ENCODE measurements at places on chromosomes 1 and 21.

- DNase-seq, result peak; percentile 56
Observed at GRCh38 chr1:89635825-89636815, 3.2 kb downstream of the LRRC8C start.

DNA sequence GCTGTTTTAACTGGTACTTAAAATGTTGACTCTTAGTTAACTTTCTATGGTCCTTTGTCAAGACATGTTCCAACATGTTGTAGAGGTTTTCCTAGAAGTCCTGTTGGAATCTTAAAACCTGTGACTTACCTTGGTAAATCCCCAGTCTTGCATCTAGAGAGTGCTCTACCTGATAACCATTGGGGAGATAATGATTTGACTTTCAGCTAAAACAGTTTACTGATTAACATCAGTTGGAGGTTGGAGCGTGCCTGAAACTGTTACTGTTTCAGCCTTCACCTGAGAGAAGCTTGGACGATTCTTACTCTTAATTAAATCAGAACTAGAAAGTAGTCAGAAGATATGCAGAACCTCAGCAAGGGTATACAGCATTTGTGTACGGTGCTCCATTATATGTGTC is 8.8 kb downstream of the MDM4 start:
- DNase-seq, result peak; percentile 89

- no peak for DNase-seq
Observed at GRCh38 chr1:36528361-36529349, 45.9 kb upstream of the CSF3R start.

DNA sequence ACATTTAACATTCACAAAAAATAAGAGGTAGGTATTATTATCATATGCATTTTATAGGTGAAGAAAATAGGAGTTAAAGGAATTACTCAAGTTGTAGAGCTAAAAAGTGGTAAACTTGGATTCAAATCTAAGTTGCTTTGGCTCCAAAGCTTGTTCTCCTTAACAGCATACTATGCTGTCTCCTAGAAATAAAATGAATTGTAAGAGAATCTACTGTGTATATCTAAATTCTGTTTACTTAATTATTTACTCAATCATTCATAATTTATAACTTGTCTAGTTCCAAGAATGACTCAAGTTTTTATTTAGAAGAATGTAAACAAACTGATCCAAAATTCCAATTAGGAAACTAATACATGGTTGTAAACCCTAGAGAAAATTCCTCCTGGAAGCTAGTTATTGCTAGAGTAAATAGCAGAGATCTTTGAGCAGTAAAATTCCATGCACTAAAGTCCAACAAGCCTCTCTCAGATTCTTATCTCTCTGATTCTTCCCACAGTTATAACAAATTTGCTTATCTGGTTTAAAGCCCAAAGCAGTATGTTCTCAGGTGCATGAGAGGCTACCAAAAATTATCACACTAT is 132.5 kb upstream of the DPT start:
- no peak for DNase-seq

DNA sequence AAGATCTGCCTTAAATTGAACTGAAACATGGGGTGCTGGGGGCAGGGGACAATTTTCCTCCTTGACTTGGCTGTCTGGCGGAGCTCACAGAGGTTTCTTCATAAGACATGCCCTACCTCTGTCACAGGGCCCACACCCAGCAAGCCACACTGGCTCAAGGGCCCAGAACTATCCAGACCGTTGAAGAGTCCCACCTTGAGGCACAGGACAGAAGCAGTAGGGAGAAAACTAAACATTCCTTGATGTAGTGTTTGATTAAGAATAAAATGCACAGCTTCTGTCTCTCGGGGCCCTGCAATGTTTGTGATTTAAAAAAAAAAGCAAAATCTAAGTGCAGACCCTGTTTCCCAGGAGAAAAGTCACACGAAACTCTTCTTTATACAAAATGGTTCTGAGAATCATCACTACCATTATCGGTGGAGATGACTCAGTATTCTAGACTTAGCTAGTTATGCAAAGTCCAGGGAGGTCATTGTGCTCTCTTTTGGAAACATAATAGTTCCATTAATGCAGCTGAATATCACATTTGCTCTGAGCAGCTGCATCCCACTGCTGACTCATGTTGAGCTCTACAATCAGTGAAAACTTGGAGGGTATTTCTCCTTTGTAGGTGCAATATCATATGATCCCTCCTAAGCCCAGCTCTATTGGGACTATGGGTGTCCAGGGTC is 53.6 kb upstream of the DIRAS3 start:
- no peak for DNase-seq

- peak; percentile 58 for DNase-seq
Observed at GRCh38 chr21:45949928-45950739, 31.4 kb upstream of the COL6A1 start.

DNA sequence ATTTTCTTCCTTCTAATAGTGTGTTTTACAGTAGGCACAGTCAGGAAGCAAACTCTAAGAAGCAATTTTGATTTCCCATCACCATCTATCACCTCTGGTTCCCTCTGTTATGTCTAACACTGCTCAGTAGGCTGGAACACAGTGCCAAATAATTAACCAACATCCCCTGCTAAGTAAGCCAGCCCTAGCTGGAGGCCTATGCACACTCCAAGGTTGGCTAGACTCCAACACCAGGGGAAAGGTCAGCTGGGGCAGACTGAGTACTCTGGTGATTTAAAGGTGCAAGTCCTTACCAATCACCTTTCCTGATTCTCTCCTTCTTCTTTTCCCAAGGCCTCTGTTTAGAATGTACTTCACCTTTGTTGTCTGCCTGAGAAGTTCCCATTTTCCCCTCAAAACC is 46.5 kb upstream of the BEND5 start:
- DNase-seq, result no peak
